Hypothalamus (tissue), 51 donors: ENCODE measurements at places on chromosomes 3 and 15.

DNA sequence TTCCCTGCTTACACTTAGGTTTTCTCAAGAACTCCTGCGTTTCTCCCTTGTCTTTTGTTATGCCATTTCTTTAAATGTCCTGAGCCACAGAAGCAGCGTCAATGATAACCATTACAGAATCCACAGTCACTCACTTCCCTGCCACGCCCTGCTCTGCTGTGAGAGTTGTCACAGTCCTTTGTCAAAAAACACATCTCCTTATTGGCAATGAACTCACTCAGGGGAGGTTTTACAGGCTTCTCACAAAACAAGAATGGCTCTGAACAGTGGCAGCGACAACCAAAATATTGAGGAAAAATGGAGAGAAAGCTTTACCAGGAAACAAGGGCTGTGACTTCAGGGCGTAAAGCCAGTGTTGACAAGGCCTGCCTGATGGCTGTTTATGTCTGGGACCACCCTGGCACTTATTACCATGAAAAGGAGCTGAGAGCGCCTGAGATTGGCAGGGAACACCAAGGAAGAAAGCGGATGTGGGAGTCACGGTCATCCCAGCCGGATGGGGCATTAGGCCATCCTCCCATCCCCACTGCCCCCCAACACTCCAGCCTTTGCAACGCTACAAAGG, 111.5 kb downstream of the ADAMTS9 start:
- DNase-seq: no peak

DNA sequence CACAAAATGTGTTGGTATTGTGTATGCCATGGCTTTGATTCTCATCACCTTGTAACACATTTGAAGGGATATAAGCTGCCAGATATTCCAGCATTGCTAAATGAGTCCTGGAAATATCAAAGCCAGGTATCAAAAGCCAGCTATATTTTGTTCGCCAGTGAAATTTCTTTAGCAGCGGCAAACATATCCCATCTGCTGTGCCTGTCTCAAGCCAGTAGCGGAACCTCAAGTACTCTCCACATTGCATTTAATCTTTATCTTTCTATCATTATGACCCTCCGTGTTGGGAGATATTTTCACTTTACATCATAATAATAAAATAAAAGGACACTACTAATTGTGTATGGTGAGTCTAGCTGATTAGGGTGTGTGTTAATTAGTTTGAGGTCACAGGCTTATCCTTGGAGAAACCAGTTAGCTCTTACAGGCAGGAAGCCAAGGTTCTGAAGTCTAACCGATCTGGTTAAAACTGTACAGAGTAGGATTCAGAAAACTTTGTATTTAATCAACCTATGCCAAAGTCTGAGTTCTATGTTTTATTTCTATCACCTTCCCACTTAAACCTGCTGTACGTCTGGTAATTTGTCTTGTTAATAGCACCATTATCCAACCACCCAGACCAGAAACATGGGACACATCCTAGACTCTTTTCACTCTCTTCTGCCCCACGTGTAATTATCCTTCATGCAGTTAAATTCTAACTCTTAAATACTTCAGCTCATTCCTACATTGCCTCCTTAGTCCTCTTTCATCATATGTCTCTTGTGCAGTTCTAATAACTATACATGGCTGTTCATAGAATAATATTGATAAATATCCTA, 14.5 kb downstream of the TIPARP start:
- DNase-seq: no peak

DNA sequence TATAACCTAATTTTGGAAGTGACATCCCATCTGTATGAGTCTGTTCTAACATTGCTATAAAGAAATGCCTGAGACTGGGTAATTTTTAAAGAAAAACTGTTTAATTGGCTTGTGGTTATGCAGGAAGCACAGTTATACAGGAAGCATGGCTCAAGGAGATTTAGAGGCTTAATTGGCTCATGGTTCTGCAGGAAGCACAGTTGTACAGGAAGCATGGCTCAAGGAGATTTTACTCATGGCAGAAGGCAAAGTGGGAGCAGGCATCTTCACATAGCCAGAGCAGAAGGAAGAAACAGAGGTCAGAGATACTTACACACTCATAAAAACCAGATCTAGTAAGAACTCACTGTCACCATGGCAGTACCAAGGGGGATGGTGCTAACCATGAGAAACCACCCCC, 193.1 kb upstream of the ADAMTS9 start:
- no peak for DNase-seq

GRCh38 chr3:136882571-136882970, 20.6 kb downstream of the NCK1 start:
- DNase-seq: no peak

- DNase-seq: no peak
These were observed 98.5 kb downstream of the LRRC3B start for GRCh38 chr3:26721047-26721446.

- no peak for DNase-seq
These were observed 117.3 kb downstream of the DMXL2 start for GRCh38 chr15:51505251-51505650.

GRCh38 chr3:168443965-168444364, 348.2 kb upstream of the GOLIM4 start:
- no peak for DNase-seq

GRCh38 chr3:104402902-104403301, 963.8 kb upstream of the ALCAM start:
- DNase-seq: no peak

DNA sequence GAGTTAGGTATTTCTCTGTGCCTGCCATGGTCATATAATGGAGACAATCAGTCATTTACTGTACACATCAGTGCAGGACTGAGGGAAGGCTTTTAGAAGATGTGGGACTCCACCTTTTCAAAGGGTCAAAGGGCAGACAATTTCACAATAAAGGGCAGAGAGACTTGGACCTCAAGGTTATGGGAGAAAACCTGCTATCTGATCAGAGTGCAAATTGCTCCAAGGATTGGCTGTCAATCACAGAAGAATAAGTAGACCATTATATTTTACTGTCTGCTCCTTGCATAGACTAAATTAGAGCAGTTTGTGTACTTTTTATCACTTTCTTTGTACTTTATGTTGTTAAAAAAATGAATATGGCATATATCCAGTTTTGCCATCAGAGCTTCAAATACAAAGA, 314.9 kb upstream of the ATP11B start:
- no peak for DNase-seq

DNA sequence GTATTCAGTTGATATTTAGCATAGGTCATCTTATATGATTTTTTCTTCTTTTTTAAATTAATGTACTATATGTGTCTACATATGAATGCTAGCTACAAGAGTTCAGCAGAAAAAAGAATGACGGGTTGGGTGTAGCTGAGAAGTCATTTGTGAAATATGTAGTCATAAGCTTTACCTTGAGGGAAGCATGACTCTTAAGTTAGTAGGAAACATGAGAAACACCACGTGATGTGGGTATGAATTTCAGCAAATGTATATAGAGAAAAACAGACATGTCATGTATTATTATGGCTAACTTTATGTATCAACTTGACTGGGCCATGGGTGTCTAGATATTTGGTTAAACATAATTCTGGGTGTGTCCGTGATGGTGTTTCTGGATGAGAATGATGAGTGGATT, 125.0 kb downstream of the RAP2B start:
- no peak for DNase-seq

DNA sequence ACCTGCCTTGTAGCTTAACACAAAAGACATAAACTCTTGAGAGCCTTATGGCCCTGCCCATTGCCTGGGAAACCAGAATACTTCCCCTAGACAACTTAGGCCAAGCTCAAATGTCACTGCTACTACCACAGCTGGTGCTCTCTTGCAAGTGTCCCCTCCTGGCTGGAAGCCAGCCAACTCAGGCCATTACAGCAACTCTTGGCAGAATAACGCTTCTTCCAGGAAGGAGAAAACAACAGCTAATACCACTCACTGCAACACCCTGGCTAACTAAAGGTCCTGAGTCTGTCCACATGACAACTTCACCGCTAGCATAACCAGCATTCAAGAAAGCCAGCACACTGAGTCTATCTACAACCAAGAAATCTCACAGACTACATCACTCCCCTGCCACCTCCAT, 5.1 kb upstream of the B4GALT4 start:
- DNase-seq: no peak

- no peak for DNase-seq
These were observed 389 bp downstream of the APEH start for GRCh38 chr3:49674497-49674983.

DNA sequence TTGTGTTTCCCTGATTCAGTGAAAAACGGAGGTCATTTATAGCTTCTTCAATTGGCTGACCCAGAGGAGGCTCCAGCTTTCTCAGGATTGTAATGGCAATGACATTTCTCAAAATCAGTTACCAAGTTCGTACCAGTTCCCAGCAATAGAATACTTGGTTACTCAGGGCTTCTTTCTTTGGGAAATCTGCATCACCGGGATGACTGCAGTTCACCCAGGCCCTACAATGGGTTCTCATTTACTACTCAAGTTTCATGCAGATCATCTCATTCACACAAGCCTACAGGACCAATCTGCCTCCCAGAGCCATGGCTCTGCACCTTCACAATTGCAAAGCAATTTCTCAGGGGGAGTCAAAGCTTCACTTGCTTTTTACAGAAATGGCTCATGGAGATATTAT, 109.6 kb downstream of the FHIT start:
- DNase-seq: no peak

DNA sequence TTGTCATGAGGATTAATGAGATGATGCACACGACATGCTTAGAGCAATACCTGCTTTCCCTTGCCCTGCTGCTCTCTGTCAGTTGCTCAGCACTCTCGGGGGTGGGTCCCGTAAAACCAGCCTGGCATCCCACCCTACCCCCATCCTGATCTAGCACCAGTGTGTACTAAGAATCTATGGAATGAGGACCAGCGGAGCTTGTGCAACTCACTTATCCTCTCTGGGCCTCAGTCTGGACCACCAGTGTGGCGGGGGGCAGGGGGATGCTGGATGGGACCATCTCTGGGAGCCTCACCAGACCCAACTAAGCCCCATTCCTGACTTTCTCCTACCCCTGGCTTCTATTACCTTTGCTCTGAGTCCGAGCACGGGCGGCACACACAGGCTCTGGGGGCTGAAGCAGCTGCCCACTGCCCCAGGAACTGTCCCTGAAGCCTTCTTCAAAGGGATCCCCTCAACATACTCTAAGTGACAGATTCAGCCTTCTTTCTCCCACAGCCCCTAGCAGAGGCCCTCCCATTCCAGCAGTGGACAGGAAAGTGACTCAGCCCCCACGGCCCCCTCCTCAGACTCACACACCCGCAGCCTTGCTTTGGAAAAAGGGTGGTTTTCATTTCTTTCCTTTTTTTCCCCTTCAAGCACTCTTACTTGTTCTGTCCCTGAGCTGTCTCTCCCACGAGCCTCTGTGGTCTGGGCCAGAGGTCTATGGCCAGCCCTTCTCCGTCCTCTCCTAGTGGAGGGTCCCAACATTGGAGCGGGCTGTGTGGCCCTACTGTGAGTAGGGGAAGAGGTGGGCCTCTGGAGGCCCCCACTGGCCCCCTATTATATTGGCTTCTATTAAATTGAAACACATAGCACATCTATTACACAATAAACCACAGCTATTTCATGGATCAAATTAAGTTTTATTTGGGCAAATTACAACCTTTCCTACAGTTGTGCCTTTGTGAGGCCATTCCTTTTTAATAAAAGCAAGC, 100.3 kb downstream of the SMAD6 start:
- no peak for DNase-seq

GRCh38 chr3:161579395-161580126, 83.0 kb downstream of the OTOL1 start:
- no peak for DNase-seq

DNA sequence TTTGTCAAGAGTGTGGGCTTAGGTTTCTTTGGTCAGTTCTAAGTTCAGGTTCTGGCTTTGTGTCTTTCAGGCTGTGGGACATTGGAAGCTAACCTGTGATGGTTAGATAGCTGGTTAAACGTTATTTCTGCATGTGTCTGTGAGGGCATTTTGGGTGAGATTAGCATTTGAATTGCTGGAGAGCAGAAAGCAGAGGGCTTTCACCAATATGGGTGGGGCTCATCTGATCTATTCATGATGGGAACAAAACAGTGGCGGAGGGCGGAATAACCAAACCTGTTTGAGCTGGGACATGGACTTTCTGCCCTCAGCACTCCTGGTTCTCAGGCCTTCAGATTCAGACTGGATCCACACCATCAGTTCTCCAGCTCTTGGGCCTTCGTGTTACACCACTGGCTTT, 195.4 kb downstream of the KLF13 start:
- DNase-seq: no peak

- DNase-seq: no peak
These were observed 26.5 kb downstream of the PHLDB2 start for GRCh38 chr3:111885578-111885977.

DNA sequence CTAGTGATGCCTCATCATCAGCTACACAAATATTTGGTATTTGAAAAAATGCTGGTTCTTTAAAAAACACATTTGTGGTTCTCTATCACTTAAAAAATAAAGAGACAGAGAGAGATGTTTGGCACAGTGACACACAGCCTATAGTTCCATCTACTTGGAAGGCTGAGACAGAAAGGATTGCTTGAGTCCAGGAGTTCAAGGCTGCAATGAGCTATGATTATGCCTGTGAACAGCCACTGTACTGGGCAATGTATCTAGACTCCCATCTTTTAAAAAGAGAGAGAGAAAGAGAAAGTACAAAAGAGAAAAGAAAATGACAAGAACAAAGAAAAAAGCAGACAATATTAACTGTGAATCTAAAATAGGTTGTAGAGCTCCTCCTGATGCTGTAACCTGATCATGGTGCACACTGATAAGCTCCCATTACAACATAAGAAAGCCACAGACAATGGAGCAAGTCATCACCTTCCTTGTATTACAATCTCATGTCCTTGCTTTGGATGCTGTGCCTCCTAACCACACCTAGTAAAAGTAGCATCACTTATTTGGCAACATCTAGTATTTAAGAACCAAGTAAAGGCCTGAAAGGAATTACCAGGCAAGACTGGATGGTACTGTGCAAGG, 31.7 kb upstream of the MAP4 start:
- DNase-seq: no peak

DNA sequence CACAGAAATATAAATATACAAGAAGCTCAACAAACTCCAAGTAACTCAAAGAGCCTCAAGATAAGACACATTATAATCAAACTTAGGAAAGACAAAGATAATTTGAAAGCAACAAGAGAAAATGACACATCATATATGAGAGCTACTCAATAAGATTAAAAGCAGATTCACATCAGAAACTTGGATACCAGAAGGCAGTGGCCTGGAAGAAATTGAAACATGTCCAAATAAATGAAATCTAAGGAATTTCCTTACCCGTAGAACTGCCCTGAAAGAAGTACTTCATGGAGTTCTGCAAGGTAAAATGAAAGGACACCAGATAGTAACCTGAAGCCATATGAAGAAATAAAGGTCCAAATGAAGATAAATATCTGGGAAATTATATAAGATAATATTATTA, 113.9 kb downstream of the LSAMP start:
- no peak for DNase-seq

- no peak for DNase-seq
These were observed 429.7 kb upstream of the RASGRP1 start for GRCh38 chr15:38994310-38994709.

- DNase-seq: no peak
These were observed 97.7 kb upstream of the PRR20G start for GRCh38 chr3:127385540-127385870.

GRCh38 chr3:149330609-149331331, 2.7 kb downstream of the TM4SF18 start:
- DNase-seq: no peak

- no peak for DNase-seq
These were observed 138.1 kb upstream of the DAZL start for GRCh38 chr3:16743276-16743675.
